ENCODE measurements at places on chromosomes 12 and 14.
A peak's percentile ranks its signal among the peaks of the same experiment; 100 is the strongest.

DNA sequence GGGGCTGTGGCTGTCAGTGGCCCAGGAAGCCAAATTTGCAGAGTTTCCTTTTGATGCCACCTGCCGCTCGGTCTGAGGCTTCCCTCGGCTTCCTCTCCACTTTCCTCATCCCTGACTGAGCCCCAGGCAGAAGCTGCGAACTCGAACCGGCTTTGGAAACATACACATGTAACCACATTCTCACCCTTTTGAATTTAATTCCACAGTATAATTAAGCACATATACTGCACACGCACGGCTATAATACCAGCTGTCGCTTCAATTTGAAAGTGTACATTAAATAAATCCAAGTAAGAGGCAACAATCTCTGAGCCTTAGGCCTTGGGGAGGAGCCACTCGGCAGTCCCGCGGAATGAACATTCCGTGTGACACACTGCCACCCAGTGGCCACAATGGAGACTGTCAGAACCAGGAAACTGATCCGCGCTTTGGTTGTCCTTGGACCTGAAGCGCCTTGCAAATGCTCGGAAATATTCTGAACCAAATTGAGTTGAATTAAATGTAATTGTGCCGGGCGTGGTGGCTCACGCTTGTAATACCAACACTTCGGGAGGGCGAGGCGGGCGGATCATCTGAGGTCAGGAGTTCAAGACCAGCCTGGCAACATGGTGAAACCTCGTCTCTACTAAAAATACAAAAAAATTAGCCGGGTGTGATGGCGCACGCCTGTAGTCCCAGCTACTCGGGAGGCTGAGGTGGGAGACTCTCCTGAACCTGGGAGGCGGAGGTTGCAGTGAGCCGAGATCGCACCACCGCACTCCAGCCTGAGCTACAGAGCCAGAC, 117.9 kb upstream of the TMPO start:
- peak; percentile 90 for DNase-seq

DNA sequence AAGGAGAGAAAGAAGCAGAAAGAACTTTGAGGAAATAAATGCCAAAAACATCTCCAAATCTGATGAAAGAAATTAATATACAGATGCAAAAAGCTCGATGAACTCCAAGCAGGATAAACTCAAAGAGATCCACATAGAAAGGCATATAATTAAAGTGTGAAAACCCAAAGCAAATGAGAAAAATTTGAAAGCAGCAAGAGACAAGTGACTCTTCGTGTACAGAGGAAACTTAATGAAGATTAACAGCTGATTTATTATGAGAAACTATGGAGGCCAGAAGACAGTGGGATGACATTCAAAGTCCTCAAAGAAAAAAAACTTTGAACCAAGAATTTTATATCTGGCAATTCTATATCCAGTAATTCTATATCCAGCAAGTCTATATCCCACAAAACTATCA, 163.0 kb upstream of the TMCC3 start:
- peak; percentile 46 for DNase-seq

GRCh38 chr14:33932576-33933345, 18.1 kb downstream of the EGLN3 start:
- no peak for DNase-seq

- DNase-seq = no peak
These were observed 1108.9 kb downstream of the BCL11B start for GRCh38 chr14:98162856-98163805.

GRCh38 chr14:80100681-80101080, 110.6 kb downstream of the DIO2 start:
- DNase-seq = no peak

DNA sequence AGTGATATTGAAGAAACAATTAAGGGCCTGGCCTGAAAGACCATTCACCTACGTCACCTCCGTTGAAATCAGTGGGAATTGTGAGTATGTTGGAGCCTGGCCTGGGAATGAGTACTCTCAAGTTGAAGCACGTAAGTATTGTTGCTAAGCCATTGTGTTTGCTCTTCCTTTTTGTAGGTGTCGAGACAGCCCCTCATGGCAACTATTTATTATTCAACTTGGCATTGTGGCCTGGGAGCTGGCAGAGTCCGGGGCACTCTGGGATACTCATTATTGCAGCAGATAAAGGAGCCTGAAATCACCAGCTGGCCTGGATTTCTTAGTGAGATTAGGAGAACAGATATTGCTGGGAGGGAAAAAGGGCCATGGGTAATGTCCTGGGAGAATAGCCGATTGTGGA, 147.4 kb downstream of the C12orf75 start:
- DNase-seq = no peak

GRCh38 chr12:52239767-52240166, 6.7 kb downstream of the KRT7 start:
- no peak for DNase-seq

- DNase-seq = no peak
These were observed 46.0 kb upstream of the BMP4 start for GRCh38 chr14:54002653-54003052.

DNA sequence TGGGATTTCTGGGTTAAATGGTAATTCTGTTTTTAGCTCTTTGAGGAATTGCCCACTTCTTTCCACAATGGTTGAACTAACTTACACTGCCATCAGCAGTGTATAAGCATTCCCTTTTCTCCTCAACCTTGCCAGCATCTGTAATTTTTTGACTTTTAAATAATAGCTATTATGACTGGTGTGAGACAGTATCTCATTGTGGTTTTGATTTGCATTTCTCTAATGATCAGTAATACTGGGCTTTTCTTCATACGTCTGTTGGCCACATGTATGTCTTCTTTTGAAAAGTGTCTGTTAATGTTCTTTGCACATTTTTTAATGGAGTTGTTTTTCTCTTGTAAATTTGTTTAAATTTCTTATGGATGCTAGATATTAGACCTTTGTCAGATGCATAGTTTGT, 323.7 kb downstream of the CCDC91 start:
- no peak for DNase-seq

GRCh38 chr14:20262642-20263128, 23.6 kb downstream of the OR11H4 start:
- DNase-seq = no peak

DNA sequence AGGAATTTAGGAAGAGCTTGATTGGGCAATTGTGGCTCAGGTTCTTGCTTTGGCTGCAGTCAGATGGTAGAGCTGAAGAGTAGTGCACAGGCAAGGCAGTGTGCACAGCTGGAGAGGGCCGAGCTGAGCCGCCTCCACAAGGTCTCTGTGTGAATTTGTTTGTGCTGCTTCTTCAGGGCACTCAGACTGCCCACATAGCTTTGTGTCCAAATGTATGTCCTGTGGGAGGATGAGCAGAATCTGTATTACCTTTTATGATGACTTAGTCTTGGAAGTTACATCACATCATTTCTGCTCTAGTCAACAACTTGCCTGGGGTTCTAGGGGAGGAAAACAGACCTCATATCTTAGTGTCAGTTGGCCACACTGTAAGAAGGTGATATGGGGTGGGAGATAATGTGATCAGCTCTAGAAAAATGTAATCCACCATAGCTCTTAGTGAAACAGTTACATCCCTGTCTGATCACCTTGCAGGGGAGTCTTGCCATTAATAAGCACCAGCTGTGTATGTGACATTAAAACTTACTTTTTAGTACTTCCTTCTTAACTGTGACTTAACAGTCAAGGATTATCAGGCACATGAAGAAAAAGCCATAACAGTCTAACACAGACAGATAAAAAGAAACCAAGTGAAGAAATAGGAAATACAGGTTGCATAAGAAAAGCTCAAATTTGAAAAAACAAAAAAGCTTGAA, 53.4 kb downstream of the RCOR1 start:
- peak; percentile 87 for DNase-seq

DNA sequence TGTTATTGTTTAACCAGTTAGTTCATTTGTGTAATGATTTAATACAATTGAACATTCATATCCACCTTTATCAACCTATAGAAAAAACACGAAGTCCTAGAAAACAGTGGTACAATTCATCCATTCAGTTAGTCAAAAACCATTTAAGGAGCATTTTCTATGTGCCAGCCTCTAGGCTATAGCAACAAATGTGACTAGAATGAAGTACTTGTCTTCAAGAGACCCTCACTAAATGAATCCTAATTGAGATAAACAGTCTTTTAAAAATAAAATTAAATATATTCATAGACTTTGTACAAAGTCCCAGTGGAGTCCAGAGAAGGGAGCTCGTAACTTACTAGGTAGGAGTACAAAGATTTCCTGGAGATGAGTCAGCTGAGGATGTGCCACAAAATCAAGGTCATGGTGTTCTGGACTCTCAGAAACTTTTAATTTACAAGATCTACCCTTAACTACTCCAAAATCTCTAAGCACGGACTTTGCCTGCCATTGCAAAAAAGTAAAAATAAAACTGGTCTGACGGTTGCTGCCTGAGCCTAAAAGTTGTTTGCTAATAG, 430.7 kb upstream of the DCN start:
- no peak for DNase-seq

- DNase-seq = no peak
These were observed 13.1 kb downstream of the PPP1R12A start for GRCh38 chr12:79921786-79922185.

- DNase-seq = peak; percentile 47
These were observed 17.7 kb downstream of the SMCO2 start for GRCh38 chr12:27464220-27464554.

DNA sequence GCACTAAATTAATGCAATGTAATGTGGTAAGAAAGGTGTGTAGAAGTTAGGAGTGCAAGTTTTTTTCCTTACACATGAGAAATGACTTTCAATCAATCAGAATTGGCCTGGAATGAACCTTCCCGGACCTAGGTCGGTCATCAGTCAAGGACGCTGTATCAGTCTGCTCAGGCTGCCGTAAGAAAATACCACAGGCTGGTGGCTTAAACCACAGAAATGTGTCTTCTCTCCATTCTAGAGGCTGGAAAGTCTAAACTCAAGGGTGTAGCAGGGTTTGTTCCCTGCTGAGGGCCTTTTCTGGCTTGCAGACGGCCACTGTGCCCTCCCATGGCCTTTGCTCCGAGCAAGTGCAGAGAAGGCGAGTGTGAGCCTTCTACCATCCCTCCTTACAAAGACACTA, 86.6 kb upstream of the DYNC1H1 start:
- DNase-seq = peak; percentile 25

- no peak for DNase-seq
These were observed 36.1 kb downstream of the KCTD10 start for GRCh38 chr12:109440851-109441490.

- no peak for DNase-seq
These were observed 128.9 kb downstream of the SNAPC1 start for GRCh38 chr14:61891170-61891569.

- DNase-seq = peak; percentile 55
These were observed at the start of gene GPRC5A for GRCh38 chr12:12891080-12891880. Gene GPRC5A, plus strand, starts transcription at chr12:12891562. Its CDS starts 16,688 bp downstream, at chr12:12908250.

DNA sequence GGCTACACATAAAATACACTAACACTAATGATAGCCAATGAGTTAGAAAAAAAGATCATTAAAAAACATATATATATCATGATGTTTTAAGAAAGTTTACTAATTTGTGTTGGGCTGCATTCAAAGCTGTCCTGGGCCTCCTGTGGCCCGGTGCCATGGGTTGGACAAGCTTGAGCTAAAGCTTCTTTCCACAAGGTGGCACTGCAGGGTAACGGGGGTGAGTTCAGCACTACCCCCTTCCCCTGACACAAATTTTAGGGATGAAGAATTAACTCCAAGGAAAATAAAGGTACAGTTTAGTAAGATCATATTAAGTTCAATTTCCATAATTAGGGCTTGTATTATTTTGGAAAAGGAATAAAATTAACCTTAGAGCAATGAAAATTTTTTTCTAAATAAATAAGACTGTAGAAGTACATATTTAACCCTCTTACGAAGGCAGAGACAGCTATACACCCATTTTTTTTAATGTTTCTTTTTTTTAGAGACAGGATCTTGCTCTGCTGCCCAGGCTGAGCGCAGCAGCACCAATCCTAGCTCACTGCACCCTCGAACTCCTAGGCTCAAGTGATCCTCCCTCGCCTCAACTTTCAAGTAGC, 38.9 kb downstream of the PPP1R13B start:
- DNase-seq = peak; percentile 89

DNA sequence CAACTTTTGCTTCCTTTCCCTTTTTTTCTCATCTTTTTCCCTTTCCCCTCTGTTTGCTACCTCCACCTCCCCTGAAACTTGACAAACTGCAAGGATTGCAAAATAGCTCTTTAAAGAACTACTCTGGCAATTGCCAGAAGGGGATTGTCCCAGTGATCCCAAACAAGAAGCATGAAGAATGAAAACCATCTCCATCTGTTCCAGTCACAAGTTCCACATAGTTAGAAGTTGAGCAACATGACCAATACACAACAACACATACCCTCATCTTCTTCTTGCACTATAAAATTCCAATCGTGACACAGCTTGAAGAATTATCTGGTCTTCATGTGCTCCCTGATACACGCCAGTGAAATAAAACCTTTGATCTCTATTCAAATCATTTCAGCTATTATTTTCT, 93.7 kb upstream of the USP15 start:
- no peak for DNase-seq

DNA sequence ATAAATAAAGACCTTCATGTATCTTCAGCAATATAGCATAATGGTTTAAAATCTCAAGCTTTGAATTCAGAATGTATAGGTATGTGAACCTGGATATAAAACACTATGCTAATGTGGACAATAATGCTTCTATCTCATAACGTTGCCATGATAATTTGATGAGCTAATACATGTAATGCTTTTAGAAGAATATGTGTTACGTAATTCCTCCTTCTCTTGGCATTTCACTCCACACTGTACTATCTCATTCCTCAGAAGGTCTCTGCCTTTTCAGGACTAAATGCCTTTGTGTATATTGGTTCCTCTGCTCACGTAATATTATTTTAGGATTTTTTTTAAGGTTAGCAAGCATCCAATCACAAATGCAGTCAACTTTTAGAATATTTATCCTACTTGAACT, 86.5 kb downstream of the FOXA1 start:
- no peak for DNase-seq

- no peak for DNase-seq
These were observed 38.1 kb downstream of the CIT start for GRCh38 chr12:119838826-119839600.

DNA sequence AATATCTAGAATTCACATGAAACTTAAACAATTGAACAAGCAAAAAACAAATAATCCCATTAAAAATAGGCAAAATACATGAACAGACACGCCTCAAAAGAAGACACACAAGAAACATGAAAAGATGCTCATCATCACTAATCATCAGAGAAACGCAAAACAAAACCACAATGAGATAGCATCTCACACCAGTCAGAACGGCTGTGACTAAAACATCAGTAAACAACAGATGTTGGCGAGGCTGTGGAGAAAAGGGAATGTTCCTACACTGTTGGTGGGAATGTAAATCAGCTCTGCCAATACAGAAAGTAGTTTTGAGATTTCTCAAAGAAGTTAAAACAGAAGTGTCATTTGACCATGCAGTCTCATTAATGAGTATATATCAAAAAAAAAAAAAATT, 121.3 kb downstream of the PTPRO start:
- DNase-seq = no peak
